ENCODE measurements at places on chromosomes 2 and 18. TPM values are rescaled to one million over a fixed set of nuclear protein-coding genes. Genes with fewer than 3 reads are reported as not detected.

The MEP1B gene
- not detected for total RNA-seq

The PTPN2 gene
- total RNA-seq, result 15.7 TPM

The ATG9A gene
- total RNA-seq, result 77.7 TPM

The NAT8 gene
- not detected for total RNA-seq
